ENCODE measurements at places on chromosomes 7 and 10.

DNA sequence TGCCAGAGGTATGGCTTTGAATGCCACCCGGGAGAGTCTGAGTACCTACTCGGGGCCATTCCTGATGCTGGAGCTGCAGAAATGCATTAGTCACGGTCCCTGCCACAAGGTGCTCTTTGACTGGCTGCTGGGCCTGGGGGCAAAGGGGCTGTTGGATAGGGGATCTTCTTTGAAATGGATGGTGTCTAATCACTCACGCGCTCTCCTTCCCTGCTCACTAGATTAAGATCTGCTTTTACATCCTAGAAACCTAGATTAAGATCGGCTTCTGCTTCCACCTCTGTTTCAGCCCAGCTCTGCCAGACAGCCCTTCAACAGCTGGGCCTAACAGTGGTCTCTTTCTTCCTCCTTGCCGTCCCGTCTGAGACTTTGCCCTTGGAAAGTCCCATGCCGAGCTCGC, 57.2 kb downstream of the PAX2 start:
- no peak for DNase-seq

DNA sequence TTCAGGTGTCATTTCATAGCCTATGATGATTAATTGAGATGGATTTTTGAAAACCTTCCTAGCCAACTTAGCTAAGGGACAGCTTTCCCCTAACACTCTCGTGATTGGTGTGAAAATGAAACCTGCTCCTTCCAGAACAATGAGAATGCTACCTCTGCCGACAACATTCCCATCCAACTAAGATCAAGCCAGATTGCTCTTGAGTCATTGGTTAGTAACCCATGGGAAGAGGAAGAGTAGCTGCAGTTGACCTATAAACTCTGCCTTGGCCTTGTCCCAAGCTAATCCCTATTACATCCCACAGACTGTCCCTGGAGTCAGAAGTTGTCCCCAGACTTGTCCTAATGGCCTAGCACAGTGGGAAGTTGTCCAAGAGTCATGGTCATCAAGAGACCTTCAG, 80.5 kb upstream of the SVIL start:
- DNase-seq: no peak

- no peak for DNase-seq
Observed at GRCh38 chr10:13354783-13355182, 6.7 kb upstream of the SEPHS1 start.

DNA sequence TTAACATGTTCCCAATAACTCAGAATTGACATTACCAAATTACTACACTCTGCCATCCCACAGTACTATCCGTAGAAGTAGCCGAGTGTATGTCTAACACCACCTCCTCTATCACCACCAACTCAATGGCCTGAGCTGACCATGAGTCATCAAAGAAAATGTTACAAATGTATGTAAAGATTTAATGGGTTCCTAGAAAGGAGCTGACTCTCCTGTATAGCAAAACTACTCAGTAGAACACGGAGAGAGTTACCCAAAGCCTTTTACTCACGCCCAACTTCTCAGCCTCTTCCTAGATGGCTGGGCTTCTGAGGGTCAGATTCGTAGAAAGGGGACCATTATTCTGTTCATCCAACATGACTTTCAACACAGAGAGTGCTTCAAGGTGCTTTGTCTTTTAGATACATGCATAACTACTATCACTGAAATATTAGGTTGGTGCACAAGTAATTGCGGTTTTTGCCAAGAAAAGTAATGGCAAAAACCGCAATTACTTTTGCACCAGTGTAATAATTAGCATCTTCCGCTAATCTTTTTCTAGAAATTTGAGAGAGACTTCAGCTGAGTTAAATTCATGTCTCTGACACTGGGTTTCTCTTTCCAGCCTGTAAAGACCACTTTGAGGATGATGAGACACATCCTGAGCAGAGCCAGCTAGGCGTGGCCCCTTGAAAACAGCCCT, 24.0 kb upstream of the NANOS1 start:
- DNase-seq: no peak

GRCh38 chr7:28409716-28410627, 2.3 kb upstream of the CREB5 start:
- no peak for DNase-seq

- no peak for DNase-seq
Observed at GRCh38 chr7:17041324-17041723, 159.5 kb upstream of the AGR3 start.

GRCh38 chr7:95433952-95434556, 774 bp downstream of the PON2 start:
- no peak for DNase-seq

GRCh38 chr10:3412646-3413045, 240.1 kb upstream of the PITRM1 start:
- DNase-seq: no peak

DNA sequence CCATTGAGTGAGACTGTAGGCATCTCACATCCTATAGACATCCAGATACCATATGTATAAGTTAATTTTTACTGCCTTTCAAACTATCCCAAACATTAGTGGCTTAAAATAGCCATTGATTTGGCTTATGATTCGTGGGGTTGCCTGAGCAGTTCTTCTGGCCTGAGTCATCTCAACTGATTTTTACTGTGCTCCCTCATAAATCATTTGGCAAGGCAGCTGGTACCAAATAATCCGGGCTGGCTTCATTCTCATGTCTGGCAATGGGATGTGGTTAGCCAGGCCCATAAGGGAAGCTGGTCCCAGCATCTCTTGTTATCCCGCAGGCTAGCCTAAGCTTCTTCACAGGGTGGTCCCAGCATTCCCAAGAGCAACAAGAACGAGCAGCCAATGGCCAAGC, 6.7 kb upstream of the LRGUK start:
- no peak for DNase-seq

DNA sequence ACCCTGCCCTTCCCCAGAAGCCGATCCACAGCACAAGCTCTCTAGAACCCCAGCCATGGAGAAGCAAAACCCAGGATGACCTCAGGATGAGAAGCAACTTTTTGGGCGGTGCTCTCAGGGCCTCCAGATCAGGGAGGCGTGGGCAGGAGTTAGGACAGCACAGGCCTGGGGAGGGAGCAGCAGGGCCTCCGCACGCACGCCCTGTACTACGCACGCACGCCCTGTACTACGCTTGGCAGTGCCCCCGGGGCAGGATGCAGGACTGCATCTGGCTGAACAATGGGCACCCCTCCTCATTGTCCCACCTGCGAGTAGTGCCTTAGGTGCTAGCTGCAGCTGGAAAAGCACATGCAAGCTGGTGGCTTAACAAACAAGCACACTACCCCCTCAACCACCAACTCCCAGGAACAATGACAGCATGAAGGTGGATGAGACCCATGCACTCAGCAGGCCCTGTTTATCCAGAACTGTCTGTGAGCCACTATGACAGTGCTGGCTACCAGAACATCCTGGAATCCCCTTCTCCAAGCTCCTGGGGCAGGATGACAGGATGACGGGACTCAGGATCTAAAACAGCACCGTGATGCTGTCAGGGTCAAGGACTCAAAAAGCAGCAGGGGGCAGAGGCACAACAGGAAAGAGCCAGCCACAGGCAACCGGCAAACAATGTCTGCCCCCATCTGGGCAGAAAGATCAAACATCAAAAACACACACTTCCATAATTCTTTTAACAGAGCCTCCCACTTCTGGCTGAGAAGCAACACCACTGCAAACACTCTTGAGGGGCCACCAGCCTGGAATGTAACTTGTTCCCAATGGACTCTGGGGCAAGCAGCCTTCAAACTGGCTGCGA, 11.8 kb downstream of the PODXL start:
- no peak for DNase-seq

DNA sequence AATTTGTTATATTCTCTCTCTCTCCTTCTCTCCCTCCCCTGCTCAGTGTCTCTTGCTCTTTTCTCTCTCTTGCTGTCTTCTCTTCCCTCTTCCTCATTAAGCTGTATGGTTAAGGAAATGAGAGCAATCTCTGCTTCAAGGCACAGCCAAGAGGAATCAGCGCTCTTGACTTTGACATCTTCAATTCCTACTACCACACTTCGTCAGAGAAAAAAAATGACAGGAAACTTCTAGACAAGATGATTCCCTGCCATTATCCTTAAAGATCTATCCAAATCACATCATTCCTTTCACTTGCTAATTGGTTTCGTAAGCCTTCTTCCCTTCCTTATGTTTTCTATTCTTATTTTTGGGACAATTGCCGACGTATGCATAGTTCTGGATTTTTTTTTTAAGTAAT, 425.0 kb downstream of the KCNMA1 start:
- no peak for DNase-seq

GRCh38 chr10:43814663-43815062, 166.0 kb upstream of the ZNF32 start:
- DNase-seq: no peak

DNA sequence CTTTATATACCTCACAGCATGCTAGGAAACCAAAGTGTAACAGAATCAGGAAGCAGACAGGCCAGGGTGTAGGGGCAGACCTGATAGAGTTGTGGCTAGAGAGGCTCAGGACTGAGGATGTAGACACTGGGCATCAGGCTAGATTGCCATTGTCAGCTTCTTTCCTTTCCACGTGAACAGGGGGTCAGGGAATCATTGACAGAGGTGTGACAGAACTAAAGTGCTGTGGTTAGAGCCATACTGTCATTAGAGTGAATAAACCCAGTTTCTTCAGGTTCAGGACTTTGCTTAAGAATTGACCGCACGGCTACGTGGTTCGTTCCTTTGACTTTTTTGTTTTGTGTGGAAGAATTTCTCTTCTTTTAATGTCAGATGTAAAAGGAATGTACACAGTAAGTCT, 90.7 kb downstream of the CALD1 start:
- DNase-seq: no peak

DNA sequence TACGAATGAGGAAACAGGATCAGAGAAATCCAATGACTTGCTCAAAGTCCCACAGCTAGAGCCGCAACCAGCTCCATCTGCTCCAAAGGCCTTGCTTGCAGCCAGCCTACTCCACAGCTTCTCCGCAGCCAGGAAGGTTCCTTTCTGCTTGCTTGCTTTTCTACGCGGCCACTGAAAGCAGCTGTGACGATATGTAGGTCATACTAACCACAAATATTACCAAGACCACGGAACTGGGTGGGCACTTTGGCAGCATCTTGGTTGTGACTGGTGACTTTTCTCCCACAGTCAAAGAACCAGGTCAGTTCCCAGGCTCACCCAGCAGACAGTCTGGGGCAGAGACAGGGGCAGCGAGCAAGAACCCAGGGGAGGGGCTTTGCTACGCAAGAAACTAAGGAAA, 86.4 kb downstream of the FAM53B start:
- no peak for DNase-seq

DNA sequence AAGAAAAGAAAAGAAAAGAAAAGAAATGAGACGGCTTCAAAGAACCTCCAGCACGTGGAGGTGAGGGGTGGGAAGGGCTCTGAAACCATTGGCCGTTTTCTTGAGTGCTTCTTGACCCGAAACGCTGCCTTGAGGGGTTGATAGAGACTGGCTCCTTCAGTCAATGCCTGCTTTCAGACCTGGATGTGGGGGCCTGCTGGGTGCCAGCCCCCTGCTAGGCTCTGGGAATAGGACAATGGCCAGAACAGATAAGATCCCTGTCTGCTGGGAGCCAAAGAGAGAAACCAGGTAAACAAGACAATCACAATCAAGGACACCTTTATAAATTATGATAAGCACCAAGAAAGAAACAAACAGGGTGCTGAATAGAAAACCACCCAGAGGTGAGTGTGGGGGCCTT, 27.7 kb downstream of the ZMIZ1 start:
- no peak for DNase-seq

DNA sequence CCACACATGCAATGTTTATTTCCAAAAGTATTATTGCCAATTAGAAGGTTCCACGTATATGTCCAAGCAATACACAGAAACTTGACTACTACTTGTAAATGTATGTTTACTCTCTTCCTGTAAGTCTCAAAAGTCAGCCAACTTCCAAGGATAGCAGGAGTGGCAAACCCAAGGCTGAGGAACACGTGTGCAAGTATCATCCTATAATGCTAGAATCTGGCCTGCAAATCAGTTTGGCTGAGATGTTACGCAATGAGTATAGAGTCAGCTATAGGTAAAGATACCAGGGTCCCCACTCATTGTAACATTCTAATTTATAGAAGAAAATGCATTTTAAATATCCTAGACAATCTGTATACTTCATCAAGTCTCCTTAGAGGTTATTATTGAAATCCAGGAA, 34.7 kb downstream of the CYTH3 start:
- DNase-seq: no peak

GRCh38 chr7:33918438-33919143, 13.3 kb downstream of the BMPER start:
- DNase-seq: no peak

GRCh38 chr7:134329614-134330346, 13.1 kb upstream of the SLC35B4 start:
- no peak for DNase-seq

GRCh38 chr7:1059200-1060091, 15.1 kb downstream of the GPR146 start:
- DNase-seq: no peak

DNA sequence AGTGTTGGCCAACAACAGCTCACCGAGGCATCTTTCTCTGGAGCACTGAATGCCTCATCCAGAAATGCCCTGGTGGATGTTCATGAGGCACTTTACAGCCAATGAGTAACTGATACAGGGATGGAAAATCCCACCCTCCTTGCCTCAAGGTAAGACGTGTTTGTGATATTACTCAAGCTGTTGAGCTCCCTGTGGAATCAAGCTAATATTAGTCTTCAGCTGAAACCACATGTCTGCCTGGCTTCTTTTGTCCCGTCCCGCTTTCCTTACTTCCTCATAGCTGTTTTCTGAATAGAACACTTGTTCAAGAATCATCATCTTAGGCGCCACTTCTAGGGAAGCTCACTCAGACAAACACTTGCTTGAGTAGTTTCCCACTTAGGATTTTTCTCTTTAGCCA, 422.4 kb downstream of the INHBA start:
- DNase-seq: no peak

DNA sequence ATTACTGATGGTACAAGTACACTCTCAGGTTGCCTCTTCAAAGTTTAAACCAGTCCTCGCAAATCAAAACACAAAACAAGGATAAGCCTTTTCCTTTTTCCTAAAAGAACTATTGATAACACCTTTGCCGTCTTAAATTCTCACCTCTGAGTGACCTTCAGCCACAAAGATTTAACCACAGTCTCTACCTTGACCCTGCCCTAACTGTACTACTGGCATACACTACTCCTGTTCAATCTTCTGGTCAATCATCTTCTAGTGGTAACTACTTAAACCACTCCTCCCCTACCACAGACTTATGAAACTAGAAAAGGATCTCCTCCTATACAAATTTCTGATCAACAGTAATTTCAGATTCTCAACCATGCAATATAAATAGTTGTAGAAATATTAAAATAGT, 15.1 kb downstream of the UPF2 start:
- DNase-seq: no peak

GRCh38 chr10:129963641-129964501, at the start of gene EBF3:
Gene EBF3, minus strand, starts transcription at chr10:129964274. Its CDS starts 506 bp downstream, at chr10:129963768.
- no peak for DNase-seq

Measured in NCI-H187 treated with DMSO at 0.1 percent for 48 hours (cell line).